Adrenal gland (tissue), 19 donors: ENCODE measurements at places on chromosomes 7 and 10.

DNA sequence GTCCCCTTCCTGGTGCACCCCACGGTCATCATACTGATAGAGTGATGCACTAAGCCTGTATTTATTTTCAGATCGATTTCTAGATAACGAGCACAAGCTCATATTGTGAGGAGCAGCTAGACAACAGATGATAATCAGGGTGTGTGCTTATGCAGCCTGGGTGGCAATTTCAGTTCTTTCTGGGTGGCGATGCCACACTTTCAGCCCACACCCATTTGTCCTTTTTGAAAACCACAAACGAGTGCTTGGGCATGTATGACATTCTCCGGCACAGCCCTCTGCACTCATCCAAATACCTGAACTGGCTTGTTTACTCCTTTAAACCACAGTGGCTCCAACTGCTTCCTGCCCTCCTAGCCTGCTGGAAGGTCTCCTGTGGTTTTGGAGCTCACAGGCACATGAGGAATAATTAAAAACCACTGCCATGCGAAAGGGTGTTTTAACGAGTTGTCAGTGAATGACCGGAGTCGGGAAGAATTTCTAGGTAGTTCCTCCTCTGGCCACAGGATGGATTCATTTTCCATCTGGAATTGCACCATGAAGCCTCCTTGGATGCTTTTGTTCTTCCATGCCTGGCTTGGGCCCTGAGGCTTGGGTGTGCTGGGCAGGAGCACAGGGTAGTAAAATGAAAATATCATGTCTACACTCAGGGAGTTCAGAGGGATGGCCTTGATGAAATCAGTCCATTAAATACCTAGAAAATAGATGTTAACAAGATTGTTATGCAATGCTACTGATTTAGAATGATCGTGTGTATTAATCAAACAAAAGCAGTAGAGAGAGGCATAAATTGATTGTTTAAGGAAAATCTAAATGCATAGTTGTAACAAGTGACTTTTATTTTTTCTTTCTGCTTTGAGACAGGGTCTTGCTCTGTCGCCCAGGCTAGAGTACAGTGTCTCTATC is 52.4 kb upstream of the ITGB1 start:
- no peak for DNase-seq

GRCh38 chr10:114458955-114459354 is 54.7 kb upstream of the AFAP1L2 start:
- peak; percentile 40 for DNase-seq

GRCh38 chr10:78462176-78462575 is 428.5 kb downstream of the RPS24 start:
- no peak for DNase-seq

DNA sequence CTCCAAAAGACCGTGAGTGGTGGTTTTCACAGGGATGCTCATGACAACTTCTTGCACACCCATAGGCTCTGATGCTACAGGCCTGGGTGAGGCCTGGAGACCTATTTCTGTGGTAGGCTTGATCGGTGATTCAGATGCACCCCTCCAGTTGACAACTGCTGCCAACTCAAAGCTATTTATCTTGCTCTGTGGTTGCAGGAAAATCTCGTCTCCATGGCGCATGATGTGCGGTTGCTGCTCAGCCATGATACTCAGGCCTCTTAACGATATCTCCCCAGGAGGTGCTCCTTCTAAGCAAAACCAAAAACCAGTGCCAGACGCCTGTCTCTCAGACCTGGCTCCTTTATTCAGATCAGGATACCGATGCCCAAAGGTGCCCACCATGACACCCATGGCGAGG is 31.4 kb downstream of the C10orf90 start:
- DNase-seq, result no peak

GRCh38 chr7:27367179-27367932 is 124.8 kb downstream of the EVX1 start:
- DNase-seq, result no peak

DNA sequence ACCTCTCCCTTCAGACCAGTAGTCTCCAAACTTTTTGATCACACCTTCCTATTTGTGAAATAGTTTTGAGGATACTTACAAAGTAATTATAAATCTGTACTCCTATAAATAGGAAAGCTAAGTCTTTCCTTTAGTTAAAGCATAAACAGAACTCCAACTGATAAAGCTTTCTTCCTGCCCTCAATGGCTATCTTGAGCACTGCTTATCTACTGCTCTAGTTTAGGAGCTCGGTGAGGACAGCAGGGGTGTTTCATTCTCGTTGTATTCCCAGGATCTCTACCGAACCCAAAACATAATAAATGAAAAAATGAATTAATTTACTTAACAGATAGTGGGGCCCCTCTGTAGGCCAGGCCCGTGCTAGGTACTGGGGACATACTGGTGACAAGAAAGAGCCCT is 17.7 kb downstream of the SORBS1 start:
- no peak for DNase-seq

GRCh38 chr7:15839416-15840100 is 153.1 kb upstream of the MEOX2 start:
- DNase-seq, result no peak

- DNase-seq, result no peak
Observed at GRCh38 chr7:116772423-116772863, 89.9 kb upstream of the CAPZA2 start.

DNA sequence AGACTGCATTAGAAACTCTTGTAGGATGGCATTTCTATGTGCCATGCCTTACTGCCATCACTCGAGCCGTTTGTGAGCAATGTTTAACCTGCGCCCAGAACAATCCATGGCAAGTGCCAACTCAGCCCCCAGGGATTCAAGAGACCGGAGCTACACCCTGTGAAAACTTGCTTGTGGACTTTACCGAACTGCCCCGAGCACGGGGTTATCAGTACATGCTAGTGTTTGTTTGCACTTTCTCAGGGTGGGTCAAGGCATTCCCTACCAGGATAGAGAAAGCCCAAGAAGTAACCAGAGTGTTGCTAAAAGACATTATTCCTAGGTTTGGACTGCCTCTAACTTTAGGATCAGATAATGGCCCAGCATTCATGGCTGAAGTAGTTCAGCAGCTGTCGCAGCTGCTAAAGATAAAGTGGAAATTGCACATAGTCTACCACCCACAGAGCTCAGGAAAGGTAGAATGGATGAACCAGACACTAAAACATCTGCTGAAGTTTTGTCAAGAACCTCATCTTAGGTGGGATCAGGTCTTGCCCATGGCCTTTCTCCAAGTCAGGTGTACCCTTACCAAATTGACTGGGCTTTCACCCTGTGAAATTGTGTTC is 8.9 kb upstream of the CYREN start:
- no peak for DNase-seq

DNA sequence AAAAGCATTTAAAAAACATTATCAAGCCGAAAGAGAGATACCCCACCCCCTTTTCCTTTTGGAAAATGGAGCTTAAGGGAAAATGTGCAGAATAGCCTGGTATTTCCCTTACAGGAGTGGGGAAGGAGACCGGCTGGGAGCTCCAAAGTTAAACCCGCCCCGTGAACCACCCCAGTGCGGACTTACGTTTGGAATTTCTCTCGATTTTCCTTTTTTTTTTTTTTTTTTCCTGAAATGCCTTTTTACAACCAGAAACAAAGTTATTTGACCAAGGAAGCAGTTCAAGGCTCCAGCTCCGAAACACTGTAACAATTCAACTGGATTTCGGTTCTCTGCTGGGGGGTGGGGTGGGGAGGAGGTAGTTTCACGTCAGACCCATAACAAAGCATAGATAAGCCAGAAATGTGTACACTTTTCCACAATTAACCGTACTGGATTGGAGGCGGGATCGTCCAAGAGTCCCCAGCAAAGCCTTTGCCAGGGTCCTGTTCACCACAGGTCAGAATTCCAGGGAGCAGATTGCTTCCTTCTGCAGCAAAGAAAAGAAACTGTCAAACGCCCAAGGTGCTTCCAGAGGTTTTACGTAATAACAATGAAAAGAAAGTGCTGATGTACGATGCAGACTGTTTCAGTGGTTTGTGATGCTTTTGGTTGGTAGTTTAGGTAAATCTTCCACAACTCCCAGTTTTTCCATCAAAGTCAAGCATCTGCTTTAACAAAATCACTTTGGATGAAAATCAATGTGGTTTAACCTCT is 6.7 kb downstream of the SKIDA1 start:
- DNase-seq, result no peak

DNA sequence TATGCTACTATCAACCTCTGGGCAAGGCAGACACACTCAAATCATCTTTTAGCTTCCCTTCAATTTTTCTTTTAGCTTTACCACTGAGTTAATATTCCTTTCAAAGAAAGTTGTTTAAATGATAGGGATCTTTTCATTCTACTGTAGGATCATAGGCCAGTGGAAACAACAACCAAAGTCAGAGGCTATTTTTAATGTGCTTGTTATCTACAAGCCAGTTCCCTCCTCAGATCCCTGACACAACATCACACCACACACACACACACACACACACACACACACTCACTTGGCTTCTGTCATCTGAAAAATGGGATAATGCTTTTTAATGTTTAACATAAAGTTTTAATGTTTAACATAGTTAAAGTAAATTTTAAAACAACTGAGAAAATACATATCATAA is 106.7 kb upstream of the CAV2 start:
- DNase-seq, result no peak

DNA sequence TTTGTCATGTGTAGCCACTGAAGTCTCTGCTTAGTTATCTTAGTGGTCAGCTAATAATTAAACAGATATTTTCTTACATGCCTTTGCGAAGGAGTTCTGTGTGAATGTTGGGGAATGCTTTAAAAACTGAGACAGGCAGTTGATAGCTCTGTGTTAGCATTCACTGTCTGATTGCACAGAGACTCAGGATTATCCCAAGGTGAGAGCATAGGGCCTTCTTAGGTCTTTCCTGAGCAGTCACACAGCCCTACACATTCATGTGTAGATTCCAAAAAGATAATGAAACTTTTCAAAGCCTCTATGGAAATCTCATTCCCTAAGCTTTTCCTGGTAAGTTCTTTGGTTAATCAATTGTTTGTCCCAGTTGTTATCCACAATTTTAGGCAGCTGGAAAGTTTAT is 67.7 kb downstream of the CASD1 start:
- DNase-seq, result no peak

- no peak for DNase-seq
Observed at GRCh38 chr7:138735399-138735798, 34.2 kb upstream of the SVOPL start.

GRCh38 chr10:23205972-23206642 is 14.0 kb downstream of the PTF1A start:
- DNase-seq, result no peak

- no peak for DNase-seq
Observed at GRCh38 chr10:79391231-79392019, 44.2 kb downstream of the PPIF start.

DNA sequence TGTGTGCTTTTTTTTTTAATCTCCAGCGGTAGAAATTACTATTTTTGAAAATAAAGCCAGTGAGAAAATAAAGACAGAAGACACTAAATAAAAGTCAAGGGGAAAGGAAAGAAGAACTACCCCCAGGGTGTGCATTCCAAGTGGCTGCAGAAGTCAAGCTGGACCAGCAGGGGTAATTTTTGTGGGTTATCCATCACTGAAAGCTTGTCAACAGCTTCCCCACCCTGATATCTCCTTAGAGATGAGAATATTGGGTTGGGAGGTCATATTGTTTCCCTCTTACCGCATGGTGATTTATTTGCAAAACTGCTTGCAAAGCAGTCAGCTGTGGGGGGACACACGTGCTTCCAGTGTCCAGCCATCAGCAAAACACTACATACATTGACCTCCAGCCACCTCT is 46.4 kb downstream of the FAM107B start:
- DNase-seq, result no peak

DNA sequence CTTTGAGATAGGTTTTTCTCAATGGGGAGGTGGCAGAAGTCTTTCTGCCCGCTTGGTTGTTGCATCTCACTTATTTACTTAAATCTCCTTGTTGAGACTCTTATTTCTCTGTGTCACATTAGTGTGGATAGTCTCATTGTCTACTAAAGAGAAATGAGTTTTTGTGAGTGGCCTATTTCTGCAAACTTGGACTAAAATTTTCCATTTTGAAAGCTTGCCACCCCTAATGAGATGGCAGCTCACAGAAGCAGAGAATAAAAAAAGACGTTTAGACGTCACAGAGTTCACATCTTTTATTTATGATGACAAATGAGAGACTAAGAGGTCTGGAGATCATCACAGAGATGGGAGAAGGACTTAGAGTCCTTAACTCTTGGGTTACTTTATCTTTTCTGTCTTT is 262.7 kb upstream of the PHYHIPL start:
- no peak for DNase-seq
